ENCODE measurements at places on chromosomes 6 and 20.

DNA sequence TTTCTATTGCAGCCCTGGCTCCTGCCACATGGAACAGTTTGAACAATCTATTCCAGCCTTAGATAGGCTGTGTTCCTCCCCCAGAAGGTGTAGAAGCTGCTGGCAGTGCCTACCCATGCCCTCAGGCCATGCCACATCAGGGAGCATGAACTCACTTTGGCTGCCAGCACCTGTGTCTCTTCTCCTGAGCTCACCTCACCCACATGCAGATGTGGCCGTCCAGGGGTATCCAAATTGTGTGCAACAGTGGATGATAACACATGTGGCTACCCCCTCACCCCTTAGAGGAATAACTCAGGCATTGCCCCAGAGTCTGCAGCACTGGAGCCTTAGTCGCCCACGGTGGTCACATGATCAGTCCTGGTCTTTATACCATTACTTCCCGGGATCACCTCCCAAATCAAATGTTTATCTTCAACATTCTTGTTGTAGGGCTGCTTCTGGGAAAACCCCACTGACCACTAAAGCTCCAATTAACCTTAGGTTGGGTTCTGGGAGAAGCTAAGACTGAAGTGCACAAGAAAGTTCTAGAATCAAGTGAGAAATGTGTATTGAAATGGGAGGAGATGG is 110.4 kb downstream of the BANF2 start:
- DNase-seq = no peak

DNA sequence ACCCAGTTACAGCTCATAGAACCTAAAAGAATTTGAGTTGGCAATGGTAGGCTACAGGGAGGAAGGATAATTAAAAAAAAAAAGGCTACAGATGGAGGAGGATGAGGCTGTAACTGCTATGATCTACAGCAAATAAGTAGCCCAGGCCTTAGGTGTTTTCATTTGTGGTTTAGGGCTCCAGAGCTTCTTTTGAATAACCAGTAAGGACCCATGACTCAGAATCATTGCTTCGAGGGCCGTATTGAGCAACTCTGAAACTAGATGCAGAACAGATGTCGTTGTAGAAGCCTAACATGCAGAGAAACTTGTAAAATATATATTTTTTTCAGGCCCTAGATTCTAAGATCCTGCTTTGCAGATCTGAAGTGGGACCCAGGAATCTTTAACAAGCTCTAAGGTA is 19.0 kb upstream of the ASIP start:
- no peak for DNase-seq

DNA sequence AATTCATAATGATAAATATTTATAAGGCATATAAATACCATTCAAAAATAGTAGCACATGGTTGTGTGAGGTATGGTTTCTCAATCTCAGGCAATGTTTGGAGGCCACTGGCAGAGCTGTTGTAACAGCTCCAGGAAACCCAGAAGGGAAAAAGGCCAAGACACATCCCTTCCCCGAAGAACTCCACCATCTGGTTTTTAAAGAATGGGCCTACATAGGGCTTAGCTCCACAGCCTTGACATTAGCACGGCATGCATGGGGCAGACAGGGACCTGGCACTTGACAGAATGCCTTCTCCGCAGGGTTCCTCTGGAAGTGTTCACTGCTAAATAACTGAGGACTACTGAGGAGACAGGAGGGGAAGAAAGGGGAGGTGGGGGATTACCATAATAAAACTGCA is 16.1 kb upstream of the FOXO3 start:
- no peak for DNase-seq

GRCh38 chr6:42402184-42402583 is 49.5 kb downstream of the TRERF1 start:
- DNase-seq = no peak

- DNase-seq = no peak
These were observed 5.3 kb upstream of the TTPAL start for GRCh38 chr20:44470327-44470726.

- no peak for DNase-seq
These were observed 79.9 kb upstream of the GLP1R start for GRCh38 chr6:38968702-38969149.

GRCh38 chr6:93970684-93971083 is 551.3 kb upstream of the EPHA7 start:
- no peak for DNase-seq

GRCh38 chr20:18537651-18538050 is 29.6 kb upstream of the SMIM26 start:
- DNase-seq = no peak

GRCh38 chr6:16149305-16149704 is 20.4 kb downstream of the MYLIP start:
- DNase-seq = no peak

DNA sequence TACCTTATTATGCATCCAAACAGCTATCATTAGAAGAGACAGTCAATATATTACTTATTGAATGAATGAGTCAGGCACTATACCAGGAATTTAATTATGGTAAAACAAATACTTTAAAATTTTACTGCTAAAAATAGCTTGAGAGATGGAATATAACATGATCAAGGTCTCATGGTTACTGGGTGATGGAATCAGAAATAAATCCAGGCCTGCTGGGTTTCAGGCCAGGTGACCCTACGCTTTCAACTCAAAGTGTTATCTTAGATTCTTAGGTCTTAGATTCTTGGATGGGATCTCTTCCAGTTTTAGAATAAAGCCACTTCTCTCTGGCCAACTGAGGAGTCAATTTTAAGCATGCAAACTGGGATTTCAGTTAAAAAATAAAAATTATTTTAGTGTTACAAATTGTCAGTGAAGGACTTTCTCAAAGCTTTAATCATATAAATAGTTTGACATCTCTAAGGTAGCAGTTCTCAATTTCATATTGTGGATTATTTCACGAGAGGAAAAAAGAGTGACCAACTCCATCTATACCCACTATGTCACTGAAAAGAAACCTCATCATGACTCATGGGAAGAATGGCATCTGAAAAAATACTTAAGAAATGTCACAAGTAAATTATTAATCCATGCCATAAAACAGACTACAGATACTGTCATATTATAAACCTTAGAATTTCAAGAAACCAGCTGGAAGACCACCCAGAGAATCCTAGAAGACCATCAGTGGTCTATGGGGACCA is 283.4 kb upstream of the RUNX2 start:
- no peak for DNase-seq

- no peak for DNase-seq
These were observed 12.5 kb downstream of the MYH7B start for GRCh38 chr20:34968042-34968775.

GRCh38 chr6:35596448-35597442 is 84.0 kb upstream of the TULP1 start:
- no peak for DNase-seq

DNA sequence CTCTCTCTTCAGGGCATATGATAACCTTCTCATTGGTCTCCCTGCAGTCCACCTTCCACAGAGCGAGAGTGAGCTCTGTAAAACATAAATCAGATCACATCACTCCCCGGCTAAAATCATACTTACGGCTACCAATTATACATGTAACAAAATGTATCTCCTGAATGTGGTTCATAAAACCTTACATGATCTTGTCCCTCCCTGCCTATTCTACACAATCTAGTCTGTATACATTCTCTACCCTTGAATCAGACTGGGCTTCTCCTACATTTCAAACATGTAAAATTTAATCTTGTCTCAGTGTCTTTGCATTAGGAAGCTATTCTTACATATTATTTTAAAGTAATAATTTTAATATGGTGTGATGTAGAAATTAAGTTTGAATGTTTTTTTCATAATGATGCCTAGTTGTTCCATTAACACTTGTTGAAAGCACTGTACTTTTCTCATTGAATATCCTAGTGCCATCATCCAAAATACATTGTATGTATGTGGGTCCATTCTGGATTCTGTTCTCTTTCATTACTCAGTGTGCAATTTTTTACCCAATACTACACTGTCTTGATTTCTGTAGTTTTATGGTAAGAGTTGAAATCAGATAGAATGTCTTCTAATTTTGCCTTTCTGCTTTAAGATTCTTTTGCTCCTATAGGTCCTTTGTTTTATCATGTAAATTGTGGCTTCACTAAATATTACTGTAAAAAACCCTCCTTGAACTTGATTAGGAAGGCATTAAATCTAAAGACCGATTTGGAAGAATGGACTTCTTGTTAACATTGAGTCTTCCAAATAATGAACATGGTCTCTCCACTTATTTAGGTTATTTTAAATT is 403.3 kb upstream of the EPHA7 start:
- DNase-seq = no peak

DNA sequence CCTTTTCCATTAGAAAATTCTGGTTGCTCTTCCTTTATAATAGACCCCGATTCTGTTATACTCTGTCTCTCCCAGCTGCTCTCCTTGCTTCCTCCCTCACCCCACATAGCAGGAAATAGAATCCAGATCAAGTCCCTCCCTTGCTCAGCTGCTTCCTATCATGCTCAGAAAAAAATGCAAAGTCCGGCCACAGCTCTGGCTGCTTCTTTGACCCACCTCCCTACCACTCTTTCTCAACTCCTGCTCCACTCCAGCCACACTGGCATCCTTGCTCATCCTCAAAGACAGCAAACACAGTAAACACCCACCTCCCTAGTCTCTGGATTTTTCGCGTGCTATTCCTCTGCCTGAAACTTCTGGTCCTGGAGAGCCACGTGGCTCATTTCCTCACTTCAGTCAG is 9.1 kb upstream of the SLC22A16 start:
- DNase-seq = no peak

- DNase-seq = no peak
These were observed 5.9 kb downstream of the MTCH1 start for GRCh38 chr6:36980129-36980528.

- DNase-seq = no peak
These were observed 34.5 kb upstream of the CDKN1A start for GRCh38 chr6:36643977-36644376.

- peak; percentile 41 for DNase-seq
These were observed 138.0 kb downstream of the NFATC2 start for GRCh38 chr20:51404297-51405060.
